ENCODE measurements at places on chromosomes 13 and 19.

DNA sequence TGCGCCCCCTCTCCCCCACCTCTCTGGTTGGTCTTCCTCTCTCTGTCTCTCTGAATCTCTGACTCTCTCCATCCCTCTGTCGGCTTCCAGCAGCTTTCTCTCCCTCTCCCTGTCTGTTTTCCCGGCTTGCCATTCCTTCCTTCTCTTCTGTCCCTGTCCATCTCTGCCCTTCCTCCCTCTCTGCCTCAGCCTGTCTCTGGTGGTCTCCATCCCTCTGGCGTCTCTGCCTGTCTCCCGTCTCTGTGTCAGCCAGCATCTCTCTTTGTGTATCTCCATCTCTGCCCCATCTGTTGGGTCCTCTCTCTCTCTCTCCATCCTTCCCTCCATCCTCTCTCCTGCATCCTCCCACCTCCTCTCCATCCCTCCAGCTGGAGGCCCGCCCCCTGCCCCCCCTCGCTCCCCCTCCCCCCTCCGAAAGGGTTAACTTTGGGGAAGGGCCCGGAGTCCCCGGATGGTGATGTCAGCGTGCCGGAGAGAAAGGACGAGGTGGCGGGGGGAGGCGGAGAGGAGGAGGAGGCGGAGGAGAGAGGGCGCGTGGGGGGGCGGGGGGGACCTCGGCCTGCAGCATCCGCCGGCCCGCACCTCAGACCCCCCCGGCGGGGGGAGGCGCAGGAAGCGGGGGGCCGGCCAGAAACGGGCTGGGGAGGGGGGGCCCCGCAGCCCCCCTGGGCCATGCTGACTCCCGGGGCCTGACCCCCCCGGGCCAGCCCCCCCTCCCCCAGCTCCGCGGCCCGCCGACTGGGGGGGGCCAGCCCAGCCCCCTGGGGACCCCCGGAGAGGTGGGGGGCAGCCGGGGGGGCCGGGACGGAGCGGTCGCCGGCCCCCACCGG, at the start of gene BRSK1:
Gene BRSK1 (plus strand): TSS at position 450 of the 830 bp plus-strand sequence. CDS start 446 bp downstream, outside the sequence.
- DNase-seq: no peak

DNA sequence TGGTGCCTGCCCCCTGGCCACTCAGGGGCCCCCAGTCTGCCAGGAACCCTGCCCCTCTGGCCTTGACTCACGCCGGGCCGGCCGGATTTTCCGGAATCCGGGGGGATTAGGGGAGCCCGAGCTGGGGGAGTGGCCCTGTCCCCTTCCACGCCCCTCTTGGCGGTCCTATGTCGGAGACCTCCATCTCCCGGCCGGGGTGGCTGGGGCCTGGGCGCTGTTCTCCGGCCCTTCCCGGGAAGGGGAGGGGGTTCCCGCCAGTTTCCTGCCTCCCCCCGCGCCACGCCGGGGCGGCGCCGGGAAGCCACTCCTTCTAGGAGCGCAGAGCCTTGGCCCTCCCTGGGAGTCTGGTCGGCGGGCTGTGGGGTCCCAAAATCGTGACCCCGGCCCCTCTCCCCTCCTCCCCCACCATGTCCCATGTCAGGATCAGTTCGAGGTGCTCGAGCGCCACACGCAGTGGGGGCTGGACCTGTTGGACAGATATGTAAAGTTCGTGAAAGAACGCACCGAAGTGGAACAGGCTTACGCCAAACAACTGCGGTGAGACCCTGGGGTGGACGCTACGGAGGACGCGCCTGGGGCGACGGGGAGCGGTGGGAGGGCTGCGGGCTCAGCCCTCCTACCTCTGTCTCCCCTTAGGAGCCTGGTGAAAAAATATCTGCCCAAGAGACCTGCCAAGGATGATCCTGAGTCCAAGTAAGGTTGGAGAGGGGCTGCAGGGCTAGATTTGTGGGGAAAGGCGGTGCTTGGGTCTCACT, 1.3 kb downstream of the TRIP10 start:
- no peak for DNase-seq

- DNase-seq: no peak
Measured at GRCh38 chr19:8922591-8922990, 87.6 kb downstream of the MUC16 start.

DNA sequence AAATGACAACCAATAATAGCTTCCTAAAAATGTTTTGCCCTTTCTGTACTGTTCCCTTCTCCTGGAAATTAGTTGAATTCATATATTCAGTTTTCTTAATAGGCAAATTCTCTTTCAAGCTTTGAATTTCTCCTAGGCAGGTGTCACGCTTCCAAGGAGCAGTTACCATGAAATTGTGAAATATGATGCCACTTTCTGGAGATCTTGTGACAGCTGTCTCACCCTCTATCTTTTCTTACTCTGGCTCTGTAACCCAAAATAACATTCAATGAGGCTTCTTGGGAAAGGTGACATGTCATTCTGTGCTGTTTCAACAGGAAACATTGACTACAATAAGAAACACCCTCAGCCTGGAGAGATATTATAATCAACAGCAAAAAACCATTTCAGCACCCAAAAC, 80.3 kb upstream of the MRI1 start:
- DNase-seq: no peak

DNA sequence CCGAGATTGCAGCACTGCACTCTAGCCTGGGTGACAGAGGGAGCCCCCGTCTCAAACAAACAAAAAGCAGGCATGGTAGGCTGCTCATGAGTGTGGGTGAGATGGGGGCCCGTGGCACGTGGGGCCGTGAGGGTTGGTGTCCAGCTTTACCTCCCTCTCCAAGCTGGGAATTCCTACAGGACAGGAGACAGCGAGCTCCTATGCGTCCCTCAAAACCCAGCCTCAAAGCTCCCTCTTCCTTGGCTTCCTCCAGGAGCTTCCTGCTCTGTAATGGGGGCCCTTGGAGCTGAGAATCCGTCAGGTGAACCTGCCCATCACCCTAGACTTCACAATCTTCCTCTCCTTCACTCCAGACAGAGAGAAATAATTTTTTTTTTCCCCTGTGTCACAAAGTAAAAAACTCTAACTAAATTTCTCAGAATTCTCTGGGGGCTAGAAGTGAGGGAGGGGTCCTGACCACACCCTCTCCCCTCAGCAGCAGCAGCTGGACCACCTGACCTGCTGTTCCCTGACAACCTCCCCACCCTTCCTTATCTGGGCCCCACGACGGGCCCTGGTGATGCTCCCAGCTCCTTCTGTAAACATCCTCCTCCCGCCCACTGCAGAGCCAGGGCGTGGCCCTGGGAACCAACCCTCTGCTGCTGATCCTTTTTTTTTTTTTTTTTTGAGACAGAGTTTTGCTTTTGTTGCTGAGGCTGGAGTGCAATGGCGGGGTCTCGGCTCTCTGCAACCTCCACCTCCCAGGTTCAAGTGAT, 22.1 kb upstream of the WDR18 start:
- no peak for DNase-seq

- DNase-seq: no peak
Measured at GRCh38 chr19:5179256-5179655, 161.4 kb downstream of the PTPRS start.

- no peak for DNase-seq
Measured at GRCh38 chr13:39789451-39789850, 134.0 kb downstream of the COG6 start.

DNA sequence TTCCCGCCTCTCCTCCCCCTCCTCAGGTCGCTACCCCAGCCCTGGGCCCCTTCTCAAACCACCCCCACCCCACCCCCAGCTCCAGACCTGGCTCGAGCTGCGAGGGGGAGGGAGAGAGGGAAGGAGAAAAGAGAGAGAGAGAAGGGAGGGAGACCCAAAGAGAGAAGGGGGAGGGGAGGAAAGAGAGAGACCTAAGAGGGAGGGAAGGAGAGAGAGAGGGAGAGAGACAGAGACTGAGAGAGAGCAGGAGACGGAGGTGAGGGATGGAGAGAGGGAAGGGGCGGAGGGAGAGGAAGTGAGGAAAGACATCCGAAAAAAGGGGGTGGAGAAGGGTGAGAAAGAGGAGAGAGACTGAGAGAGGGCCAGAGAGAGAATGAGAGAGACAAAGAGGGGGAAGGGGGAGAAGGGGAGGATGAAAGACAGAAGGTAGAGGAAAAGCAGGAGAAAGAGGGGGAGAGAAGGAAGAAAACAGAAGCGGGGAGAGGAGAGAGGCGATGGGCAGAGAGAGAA, 2.0 kb upstream of the SPACA6 start:
- DNase-seq: no peak

DNA sequence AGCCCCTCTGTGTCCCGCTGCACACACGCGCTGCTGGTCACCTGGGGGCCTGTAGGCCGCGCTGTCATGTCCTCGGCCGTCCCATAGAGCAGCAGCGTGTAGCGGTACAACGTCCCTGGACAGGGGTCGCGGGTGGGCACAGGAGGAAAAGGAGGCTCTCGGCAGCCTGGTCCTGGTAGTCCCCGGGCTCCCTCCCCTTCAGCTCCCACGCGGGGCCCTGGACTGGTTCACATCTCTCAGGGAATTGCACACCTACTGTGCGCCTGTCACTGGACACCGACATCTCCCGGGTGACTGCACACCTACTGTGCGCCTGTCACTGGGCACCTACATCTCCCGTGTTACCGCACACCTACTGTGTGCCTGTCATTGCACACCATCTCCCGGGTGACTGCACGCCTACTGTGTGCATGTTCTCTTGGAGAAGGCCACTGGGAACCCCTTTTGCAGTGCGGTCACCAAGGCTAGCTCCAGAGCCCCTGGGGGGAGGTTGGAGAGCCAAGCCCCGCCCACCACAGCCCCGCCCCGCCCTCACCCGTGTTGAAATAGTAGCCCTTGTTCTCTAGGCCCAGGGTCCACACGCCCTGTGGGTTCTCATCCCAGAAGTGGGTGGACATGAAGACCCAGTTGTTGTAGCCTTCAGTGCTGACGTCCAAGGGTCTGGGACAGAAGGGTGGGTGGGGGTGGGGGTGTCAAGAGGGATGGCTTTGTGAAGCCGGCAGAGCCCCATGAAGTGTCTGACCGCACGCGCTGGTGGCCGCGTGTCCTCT, 3.5 kb upstream of the C19orf25 start:
- no peak for DNase-seq

GRCh38 chr19:48135411-48135810, 24.8 kb upstream of the PLA2G4C start:
- DNase-seq: no peak

DNA sequence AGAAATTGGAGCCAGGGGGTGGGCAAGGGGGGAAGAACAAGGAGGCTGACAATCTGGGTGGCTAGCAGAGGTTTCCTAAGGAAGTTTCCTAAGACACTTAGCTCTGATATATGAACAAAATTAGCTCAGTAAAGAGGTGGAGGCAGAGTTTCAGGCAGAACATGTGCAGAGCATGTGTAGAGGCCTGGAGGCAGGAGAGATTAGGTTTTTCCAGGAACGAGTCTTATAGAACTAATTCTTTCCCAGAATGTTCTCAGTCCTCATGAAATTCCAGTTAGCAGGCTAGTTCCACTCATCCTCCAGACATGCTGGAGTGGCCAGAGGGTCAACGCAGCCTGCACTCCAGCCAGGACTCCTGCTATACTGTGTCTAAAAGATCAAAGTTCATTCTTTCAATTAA, 184.7 kb downstream of the LACC1 start:
- DNase-seq: no peak

DNA sequence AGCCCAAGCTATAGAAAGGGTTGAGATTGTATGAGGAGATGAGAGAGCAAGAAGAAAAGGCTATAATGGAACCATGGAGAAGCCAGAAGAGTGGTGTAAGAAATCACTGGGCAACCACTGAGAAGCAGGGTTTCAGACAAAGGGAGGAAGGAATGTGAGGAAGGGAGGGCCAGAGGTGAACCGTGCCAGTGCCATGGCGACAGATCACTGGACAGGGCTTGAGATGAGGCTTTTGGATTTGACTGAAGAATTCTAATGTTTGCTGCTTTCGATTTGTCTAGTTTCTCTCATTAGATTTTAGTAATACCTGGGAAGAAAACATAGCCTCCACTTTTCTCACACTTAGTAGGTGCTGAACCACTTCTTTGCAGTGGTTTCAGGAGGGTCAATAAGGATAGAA, 6.3 kb upstream of the GPR183 start:
- DNase-seq: no peak

DNA sequence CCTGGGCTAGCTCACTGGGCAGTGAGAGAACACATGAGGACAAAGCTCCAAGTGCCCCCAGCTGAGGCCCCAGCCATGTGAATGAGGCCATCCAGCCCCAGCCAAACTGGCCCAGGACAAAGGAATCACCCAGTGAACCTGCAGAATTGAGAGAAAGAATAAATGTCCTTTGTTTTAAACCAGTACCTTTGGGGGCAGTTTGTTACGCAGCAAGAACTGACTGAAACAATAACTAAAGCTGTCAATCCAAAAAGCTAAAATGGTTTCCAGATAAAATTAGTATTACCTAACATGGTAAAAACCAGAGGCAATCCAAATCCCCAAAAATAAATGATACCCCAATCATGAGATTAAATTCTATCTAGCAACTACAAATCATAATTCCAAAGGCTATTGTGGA, 69.6 kb downstream of the ZNF557 start:
- DNase-seq: no peak

DNA sequence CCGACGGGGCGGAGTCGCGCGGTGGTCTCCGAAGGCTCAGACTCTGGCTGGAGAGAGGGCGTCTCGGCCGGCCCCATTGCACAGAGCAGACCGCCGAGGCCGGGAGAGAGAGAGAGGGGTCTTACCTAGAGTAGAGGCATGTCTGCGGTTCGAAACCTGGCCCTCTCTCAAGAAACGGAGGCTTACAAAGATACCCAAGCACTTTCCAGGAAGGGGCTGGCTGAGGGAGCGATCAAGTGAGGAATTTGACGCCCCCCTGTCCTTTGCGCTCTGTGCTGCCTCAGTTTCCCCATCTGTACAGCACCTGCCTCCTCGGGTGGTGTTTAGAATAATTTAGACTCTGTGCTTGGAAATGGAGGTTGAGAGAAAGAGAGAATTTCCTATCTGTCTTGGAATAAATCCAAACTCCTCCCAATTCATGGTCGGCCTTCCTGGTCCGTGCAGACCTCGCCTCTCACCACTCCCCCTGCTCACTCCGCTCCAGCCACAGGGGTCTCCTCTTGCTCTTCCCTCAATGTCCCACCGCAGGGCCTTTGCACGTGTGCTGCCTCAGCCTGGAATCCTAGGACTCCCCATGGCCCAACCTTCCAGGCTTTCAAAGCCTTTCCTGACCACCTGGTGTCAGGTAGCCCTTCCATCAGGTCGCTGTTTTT, 658 bp upstream of the ISOC2 start:
- no peak for DNase-seq

- no peak for DNase-seq
Measured at GRCh38 chr13:64869539-64869938, 2360.6 kb downstream of the PCDH9 start.

- DNase-seq: no peak
Measured at GRCh38 chr13:28099396-28100149, 803 bp downstream of the FLT3 start.

All from central memory CD8-positive, alpha-beta T cell (primary cell).